ENCODE measurements at places on chromosomes 11 and 22.

- no peak for DNase-seq
These were observed 3.9 kb downstream of the ENDOD1 start for GRCh38 chr11:95093548-95093947.

- DNase-seq, result no peak
These were observed 32.5 kb downstream of the GLB1L2 start for GRCh38 chr11:134364261-134364660.

GRCh38 chr11:132068556-132068955, 698.1 kb downstream of the NTM start:
- DNase-seq, result no peak

GRCh38 chr11:17719938-17720795, 796 bp downstream of the MYOD1 start:
- no peak for DNase-seq

GRCh38 chr11:77596626-77597025, 6.9 kb downstream of the AQP11 start:
- DNase-seq, result no peak

DNA sequence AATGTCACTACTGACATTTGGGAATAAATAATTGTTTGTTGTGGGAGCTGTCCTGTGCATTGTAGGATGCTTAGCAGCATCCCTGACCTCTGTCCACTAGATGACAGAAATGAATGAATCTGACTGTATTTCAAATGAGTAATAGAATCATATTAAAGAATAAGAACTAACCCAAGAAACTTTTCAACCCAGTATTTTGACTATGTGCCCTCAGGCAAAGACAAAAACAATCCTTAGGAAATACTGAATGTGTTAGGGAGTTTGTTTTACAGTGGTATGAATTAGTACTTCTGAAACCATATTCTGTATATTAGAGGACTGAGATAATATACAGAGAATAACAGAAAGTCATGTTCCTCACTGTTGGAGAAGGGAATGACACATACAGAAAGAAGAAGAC, 320.9 kb upstream of the PITPNB start:
- DNase-seq, result no peak

DNA sequence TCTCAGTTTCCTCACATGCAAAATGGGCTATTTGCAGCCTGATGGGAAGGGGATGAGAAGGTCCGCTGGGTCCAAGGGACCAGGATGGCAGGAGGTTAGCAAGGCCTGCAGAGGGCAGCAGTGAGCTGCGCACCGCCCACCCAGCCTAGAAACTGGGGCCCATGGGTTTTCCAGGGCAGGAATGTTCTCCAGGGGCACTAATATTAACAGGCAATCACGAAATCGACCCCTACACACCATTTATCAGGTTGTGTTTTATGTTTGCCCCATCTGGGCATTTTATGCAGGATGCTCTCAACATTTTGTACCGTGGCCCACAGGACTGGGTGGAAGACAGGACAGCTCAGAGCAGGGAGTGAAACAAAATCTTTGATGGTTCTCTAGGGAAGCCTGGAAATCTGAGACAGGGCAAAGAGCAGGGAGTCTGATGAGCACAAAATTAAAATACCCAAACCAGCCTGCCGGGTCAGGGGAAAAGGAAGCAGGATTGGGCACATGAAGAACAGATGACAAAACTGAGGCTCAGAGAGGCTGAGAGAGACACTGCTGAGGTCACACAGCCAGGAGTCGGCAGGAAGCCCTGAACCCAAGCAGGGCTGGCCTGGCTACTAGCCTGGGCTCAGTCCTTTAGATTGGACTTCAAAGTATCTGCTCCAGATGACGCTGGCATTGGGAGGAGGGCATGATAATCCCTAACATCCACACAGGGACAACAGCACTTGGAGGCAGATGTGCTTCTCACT, 1.6 kb upstream of the BCR start:
- peak; percentile 71 for DNase-seq

- no peak for DNase-seq
These were observed 8.0 kb upstream of the MS4A7 start for GRCh38 chr11:60370252-60370810.

DNA sequence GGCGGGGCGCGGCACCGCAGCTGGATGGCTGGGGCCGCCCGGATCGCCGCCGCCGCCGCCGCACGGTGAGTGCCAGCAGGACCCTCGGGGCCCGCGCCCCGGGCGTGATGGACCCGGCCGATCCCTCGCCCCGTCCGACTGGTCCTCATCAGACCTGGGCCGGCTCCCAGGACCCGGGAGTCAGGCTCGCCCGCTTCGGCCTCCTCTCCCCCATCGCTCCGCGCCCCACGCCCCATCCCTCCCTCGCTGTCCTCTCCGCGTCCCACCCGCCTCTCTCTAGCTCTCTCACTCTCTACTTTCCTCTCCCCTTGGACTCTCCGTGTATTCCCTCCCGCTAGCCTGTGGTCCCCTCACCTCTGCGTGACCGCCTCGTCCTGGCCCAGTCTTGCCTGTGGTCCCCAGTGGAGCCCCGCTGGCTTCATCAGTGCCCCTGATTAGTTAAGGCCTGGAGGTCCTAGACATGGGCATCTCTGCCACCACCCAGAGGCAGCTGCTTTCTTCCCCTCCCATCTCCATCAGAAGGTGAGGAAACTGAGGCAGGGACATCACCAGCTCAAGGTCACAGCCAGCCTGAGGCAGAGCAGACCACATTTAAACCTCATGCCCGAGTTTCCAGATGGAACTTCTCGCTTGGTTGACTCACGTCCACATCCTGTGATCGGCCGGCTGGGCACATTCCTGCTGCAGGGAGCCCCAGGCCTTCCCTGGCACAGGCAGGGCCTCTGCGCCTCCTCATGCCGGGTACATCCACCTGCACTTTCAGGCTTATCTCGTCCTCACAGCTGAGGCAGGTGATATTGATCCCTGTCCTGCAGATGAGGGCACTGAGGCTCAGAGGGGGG, 429 bp downstream of the SLC39A13 start:
- peak; percentile 72 for DNase-seq

- DNase-seq, result no peak
These were observed 266.9 kb upstream of the NARS2 start for GRCh38 chr11:78841456-78842060.

GRCh38 chr11:109733245-109733644, 311.3 kb downstream of the C11orf87 start:
- no peak for DNase-seq

- DNase-seq, result no peak
These were observed 17.0 kb downstream of the IGLL1 start for GRCh38 chr22:23563111-23563510.

- DNase-seq, result no peak
These were observed 4.4 kb downstream of the SCARF2 start for GRCh38 chr22:20433191-20433590.

GRCh38 chr11:32751381-32751780, 43.1 kb downstream of the CCDC73 start:
- no peak for DNase-seq

DNA sequence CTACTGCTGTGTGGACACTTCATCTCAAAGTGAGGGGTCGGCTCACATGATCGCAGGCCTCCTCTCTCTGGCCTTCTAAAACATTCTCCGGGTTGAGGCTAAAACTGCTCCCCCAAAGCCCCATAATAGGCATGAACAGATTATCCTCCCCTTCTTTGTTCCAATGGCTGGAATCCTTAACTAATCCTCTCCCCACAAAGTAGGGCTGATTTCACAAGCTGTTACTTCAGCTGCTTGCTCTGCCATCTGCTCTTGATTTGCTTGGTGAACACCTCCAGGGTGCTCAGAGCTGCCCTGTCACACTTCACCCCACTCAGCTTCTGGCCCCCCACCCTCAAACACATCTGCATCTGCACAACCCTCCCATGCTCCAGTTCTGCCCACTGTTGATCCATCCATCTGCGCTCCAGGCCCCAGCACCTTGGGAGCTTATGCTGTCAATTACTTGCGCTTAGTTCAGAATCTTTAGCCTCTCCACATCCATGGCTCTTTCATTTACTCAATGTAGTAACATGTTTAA, 173.1 kb upstream of the API5 start:
- no peak for DNase-seq

- no peak for DNase-seq
These were observed 107.7 kb upstream of the PARVA start for GRCh38 chr11:12269446-12270214.

DNA sequence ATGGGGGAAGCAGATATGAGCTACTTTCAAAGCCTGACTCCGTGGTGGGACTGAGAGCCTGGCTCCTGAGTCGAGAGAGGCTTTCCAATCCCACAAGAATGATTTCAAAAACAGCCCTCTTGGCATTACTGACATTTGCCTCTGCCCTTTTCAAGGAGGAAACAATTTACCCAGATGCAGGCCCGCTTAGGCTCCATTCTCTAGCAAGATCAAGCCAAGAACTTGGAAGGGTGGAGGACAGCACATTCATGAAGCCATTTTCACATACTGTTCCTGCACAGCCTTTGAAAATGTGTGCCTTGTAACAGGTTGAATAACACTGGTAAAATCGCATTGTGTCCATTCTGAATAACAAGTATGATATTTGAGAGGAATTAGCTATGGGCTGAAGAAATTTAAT, 58.2 kb upstream of the EED start:
- no peak for DNase-seq

DNA sequence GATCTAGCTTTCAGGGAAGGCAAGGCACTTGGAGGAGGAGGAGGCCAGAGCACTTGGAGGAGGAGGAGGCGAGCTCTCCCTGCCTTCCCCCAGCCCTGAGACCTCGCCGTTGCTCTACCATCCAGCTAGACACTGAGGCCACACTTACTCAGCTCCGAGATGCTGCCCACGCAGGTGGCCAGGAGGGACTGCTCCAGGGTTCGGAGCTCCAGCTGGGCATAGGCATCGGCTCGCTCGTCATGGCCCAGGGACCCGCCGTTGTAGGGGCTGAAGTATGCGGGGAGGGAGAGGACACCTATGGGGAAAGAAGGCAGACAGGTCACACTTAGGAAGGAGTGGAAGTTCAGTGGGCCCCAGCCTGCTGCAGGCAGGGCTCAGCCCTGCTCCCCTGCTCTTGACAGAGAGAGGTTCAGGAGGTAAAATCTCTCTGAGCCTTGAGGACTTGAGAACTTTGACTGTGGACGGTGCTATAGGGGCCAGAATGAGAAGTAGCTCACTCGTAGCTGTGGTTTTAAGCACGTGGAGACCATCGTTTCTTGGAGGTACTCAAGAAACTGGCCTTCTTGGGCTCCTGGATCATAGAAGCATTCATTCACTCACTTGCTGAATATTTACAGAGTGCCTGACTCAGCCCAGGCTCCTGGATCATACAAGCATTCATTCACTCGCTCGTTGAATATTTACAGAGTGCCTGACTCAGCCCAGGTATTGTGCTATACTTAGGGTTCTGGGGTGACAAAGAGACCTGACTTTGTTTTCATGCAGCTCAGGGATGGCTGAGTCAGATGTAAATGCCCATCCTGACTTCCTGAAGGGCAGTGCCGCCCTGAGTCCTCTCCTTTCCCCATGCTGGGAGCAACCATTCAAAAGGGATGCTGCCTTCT, 99.2 kb downstream of the NAT10 start:
- DNase-seq, result no peak

DNA sequence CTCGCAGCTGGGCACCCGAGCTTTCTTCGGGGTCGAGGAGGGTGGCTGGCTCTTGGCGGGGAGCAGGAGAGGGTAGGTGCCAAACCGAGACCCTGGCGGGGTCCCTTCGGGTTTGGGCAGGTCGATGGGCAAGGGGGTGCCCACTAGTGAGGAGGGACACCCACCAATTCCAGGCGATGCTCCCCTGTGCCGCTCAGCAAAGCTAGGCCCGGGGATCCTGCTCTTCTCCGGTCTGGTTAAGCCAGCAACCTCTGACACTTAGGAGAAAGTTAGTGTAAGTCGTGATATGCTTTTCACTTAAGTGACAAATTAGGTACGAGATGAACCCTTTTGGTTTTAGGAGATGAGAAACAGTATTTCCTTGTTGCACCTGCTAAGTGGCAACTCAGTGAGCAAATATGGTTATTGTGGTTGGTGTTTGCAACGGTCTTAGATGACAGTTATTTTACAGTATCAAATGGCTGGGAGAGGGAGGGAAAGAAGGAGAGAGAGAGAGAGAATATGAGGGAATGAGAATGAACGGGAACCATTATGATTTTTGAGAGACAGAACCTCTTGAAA, 565 bp downstream of the NUCB2 start:
- no peak for DNase-seq

DNA sequence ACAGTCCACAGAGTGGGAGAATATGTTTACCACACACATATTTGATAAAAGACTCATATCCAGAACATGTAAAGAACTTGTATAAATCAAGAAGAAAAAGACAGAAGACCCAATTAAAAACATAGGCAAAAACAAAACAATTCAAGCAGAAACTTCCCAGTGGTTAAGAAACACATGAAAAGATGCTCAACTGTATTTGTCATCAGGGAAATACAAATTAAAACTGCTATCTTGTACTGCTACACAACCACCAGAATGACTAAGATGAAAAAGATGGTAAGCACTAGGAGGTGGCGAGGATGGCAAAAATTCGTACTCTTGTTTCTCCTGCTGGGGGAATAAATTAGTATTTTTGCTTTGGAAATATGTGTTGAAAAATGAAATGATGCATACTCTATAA, 192.3 kb upstream of the C11orf87 start:
- no peak for DNase-seq

GRCh38 chr11:123504401-123504800, 74.3 kb downstream of the GRAMD1B start:
- DNase-seq, result no peak

DNA sequence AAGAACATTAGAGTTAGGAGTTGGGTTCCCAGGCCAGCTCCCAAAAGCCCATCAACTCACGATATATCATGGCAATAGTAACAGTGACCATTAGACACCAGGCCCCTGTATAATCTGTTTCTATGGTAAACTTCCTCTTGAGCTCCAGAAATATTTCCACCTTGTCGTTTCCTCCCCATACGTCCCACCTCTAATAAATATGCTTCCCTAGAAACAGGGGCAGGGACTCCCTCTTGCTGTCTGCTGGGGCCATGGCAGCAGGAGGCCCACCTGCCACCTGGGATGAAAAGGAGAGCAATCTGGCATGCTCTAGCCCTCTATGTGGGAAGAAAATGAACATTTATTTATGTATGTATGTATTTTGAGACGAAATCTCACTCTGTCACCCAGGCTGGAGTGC, 32.2 kb upstream of the AMOTL1 start:
- no peak for DNase-seq

DNA sequence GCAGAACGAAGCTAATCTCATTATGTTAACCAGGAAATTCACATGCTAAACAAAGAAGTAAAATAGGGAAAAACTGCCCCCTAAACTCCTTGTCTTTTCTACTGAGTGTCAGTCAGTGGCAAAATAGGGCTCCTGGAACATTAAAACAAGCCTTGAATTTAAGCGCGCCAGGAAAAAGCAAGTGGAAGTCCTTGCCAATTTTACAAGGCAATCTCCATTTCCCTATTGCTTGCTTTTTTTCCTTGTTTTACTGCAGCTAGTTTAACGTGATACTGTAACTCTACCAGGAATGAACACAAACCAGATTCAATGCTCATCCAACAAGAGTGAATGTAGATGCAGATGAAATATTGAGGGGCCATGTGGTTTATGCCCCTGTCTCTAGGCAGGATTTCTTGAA, 28.1 kb upstream of the KIRREL3 start:
- DNase-seq, result no peak

All from mucosa of descending colon (tissue), 3 donors.